ENCODE measurements at places on chromosomes 12 and 14. TPM values are rescaled to one million over a fixed set of nuclear protein-coding genes. Genes with fewer than 3 reads are reported as not detected.

- DNase-seq, result no peak
Measured at GRCh38 chr14:64774272-64774671, 70.0 kb downstream of the PLEKHG3 start.

The TMEM132D gene
- not detected for total RNA-seq

- DNase-seq, result no peak
Measured at GRCh38 chr12:111405859-111406473, at the start of gene SH2B3. Gene SH2B3 (plus strand): TSS chr12:111405923. CDS start chr12:111418146, 12,223 bp downstream.

GRCh38 chr14:33573301-33573880 lies 377.5 kb downstream of the EGLN3 start:
- DNase-seq, result no peak

DNA sequence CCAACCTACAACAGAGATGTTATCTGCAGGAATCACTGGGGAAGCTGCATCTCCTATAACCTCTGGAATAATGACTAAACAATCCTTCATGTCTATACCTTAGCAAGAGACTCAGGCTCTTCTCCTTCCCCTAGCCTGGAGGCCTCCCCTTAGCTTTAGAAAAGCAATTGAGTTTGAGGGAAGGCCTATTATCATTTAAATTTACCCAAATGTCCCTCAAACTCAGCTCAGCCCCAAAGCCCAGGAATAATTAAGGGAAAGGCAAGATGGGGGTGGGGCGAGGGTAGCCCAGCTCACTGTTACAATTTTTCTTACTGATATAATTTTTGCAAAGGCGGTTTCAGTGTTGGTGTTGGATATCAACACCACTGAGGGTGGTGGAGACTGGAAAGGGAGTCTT lies 151.4 kb upstream of the EEA1 start:
- DNase-seq, result no peak

The GPR84 gene
- not detected for total RNA-seq

DNA sequence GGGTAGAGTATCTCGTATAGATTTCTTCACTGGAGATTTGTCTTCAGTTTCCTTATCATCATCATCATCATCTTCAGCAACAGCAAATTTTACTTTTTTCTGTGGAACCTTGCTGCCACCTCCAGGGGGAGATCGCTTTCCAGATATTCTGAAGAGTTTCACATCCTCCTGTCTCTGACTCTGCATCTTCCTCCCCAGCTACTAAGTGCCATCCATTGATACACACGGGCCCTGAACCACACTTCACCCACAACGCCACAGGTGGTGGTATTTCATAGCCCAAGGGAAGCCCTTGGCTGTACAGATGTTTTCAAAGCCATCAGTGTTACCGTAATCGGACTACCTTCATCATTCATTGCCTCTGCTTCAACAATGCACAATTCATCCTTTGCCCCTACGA lies 82.2 kb downstream of the PPP2R5C start:
- no peak for DNase-seq

- no peak for DNase-seq
Measured at GRCh38 chr14:51547260-51547659, 104.5 kb upstream of the FRMD6 start.

- no peak for DNase-seq
Measured at GRCh38 chr12:26749781-26750180, 83.2 kb downstream of the ITPR2 start.

GRCh38 chr14:67077921-67078320 lies 111.3 kb upstream of the GARIN2 start:
- DNase-seq, result no peak

DNA sequence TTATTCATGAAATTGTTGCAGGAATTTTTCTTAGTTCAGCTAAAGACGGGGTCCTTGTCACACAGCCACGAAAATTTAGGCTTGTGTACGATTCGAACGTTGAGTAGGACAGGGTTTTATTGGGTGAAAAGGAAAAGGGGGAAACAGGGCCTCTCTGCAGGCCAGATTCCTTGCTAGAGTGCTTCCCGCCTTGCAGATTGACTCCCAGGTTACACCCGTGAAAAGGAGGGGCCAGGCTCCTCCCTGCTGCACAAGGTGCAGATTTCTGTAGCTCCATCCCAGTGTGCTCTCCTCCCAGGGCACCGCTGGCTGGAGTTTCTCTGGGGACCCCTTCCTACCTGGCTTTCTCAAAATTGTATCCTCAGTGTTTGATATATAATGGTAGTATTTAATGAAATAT lies 221.5 kb downstream of the ERC1 start:
- DNase-seq, result no peak

GRCh38 chr12:83904175-83904574 lies 1008.4 kb downstream of the SLC6A15 start:
- DNase-seq, result no peak

The INHBC gene
- not detected for total RNA-seq

The RND1 gene
- 0.27 TPM for total RNA-seq

GRCh38 chr12:93838193-93838592 lies 161.0 kb downstream of the CRADD start:
- no peak for DNase-seq

The LAG3 gene
- total RNA-seq, result 0.37 TPM

GRCh38 chr12:28390206-28390605 lies 199.9 kb downstream of the CCDC91 start:
- DNase-seq, result no peak

DNA sequence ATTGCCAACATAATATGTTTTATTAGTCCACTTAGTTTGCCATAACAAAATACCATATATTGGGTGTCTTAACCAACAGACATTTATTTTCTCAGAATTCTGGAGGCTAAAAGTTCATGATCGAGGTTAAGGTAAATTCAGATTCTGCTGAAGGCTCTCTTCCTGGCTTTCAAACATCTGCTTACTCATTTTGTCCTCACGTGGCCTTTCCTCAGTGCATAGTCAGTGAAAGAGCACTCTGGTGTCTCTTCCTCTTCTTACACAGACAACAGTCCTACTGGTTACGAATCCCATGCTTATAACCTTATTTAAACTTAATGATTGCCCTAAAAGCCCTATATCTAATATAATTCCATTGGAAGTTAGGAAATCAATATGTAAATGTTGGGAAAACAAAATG lies 479.7 kb downstream of the FSCB start:
- DNase-seq, result no peak

DNA sequence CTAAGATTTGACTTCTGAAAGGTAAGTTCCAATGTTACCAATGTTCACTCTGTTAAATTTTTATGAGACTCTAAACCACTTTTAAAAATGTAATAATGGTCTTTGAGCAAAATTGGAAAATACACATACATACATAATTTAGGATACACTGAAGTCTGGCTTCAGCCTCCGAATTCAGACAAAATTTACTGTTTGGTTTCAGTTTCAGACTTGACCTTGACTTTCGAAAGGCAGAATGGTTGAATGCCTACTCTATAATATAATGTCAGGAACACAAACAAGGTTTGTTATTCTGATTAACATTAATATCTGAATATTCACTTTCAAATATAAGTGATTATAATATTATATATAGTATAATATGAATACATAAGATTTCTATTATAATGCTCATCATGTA lies 74.1 kb upstream of the KRAS start:
- no peak for DNase-seq

DNA sequence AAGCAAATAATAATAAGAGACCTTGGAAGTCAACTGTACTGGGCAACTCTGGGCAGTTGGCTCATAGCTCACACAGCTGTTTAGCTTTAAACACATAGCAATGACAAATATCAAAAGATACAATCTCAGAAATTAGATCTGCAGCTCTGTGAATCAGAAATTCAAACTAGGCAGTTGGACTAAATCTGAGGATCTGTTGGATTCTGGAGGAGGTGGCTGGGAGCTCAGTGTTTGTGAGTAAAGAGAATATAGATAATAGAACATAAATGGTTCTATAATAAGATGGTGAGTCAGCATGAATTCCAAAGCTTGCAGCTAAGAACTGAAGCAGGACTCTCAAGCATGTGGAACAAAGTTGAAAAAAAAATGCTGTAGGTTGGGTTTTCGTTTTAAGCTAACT lies 1949.4 kb upstream of the SEL1L start:
- DNase-seq, result no peak

DNA sequence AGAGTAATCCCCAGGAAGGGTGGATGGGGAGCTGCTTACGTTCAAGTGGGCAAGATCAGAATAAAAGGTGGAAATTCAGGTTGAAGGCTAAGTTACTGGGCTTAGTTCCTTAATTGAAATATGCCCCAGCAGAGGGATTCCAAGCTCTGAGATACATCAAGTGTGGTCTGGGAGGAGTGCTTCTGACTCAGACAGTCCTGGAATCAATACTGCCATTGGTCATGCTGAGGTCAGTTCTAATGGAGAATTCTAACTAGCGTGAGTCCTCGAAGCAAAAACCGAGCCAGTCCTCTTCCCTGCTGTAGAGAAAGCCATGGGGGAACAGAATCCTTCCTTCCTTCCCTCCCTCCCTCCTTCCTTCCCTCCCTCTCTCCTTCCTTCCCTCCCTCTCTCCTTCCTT lies 39.9 kb downstream of the NOS1 start:
- no peak for DNase-seq

The BEGAIN gene
- 0.79 TPM for total RNA-seq

DNA sequence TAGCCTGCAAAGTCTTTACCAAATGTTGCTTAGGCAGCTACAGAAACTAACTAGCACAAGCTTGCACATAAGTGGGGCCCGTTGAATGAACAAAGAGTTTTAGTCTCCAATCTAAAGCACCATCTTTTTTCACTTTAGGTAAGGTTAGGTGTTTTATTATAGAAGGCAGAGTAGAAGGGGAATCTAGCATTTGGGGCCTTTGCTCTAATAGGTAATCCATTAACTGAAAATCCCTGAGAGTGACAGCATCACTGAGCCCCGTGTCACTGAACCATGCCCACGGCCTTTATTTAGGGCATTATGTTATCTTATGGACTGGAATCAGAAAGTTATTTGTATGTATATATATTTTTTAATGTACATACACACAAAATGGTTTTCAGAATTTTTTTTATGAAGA lies 25.1 kb downstream of the CPNE8 start:
- no peak for DNase-seq

The GSC gene
- 0.20 TPM for total RNA-seq

The ATF7IP gene
- 58.5 TPM for total RNA-seq

DNA sequence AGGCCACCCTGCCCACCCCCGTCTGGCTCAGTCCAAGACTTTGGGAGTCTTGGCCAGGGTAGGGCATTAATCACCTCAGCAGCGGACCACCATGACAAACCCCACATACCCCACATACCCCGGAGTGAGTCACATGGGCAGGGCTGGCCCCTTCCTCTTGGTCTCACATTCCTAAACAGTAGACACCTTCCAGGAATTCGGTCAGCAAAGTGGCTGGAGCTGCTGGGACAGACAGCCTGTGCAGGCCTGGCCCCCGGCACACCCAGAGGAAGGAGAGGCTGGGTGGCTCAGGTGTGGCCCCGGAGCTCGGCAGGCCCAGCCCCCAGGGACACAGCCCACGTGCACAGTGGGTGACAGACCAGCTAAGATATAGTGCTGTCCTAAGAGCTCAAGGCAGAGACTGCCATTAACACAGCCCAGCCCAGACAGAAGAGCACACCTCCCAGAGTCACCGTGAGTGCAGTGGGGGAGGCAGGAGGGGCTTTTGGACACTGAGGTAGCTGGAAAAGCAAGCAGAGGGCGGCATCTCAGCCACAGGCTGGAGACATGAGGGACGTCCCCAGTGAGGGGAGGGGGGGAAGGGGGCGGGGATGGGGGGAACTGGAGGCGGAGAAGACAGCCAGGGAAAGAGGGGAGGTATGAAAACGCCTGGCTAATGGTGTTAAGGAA lies 24.0 kb downstream of the CCDC85C start:
- no peak for DNase-seq

DNA sequence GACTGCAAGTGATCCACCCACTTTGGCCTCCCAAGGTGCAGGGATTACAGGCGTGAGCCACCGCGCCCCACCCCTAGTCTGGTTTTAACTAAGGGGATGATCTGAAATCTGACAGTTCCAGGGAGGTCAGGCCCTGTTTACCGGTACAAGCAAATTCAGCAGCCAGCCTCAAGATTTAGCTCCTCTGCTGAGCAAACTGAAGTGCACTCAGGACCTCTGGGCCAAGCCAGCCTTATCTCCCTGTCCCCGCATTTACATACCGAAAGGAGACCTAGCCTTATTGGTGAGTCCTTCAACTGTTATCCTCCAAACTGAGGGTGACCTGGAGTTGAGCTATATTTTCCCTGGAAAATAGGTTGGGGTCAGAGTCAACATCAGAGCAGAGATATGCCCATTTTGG lies 835 bp upstream of the ABHD4 start:
- no peak for DNase-seq

The DPPA3 gene
- not detected for total RNA-seq

DNA sequence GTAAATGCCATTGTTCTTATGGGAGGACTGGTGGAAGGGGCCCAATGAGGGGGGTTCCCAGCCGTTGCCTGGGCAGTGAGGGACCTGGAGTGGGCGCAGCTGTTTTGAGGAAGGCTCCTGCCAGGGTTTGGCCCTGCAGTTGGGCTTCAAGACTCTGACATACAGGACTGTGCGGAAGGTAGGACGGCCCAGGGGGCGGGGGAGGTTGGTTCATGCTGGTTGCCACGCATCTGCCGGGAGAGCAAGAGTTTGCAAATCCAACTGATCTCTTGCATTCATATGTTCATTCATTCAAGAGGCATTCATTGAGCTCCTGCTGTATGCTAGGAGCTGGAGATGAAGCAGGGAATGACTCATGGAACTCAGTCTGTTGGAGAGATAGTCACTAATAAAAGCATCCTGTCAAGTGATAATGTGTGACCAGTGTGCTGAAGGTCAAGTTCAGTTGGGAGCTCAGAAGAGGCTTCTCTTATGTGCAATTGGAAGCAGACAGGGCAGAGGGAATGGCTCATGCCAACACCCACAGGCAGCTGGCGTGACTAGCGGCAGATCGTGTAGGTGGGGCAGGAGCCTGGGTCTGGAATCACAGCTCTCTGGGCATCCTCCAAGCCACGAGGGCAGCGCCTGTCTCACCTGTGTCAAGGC lies 7.8 kb downstream of the SH2B3 start:
- DNase-seq, result peak; percentile 79

DNA sequence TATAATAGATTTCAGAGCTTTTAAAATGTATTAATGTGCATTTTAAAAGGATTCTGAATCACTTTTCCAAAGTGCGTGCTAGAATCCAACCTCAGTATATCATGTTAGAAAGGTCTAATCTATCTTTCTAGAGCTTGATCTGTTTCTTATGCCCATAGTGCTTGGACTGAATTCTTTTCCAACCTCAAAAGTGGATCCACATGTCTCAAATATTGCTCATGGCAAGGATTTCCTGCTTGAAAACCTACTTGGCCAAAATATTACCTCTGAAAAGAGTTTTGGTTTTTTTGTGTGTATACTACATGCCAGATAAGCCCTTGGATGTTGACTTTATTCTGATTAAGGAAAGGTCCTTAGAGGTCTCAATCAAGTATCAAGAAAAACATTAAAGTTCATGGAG lies 16.9 kb upstream of the SLC6A15 start:
- no peak for DNase-seq

The KRT74 gene
- total RNA-seq, result not detected
